ENCODE measurements at places on chromosomes 1 and 21.

GRCh38 chr1:202376247-202376646, 27.7 kb downstream of the PPP1R12B start:
- no peak for DNase-seq

DNA sequence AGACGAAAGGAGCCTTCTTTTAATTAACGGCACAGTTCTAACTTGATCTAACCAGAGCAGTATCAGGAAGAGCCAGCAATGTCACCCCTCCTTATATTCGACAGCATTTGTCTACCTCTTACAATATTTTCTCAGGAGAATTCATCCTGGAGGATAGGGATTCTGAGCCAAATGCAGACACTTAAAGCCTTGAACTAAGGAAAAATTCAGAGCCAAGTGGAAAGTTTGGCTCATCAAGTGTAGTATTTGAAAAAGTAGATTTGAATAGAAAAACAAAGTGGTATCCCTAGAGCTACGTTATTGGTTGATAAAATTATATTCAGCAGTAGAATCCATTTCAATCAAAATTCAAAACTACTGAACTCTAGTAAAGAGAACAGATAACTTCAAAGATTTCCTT, 732.0 kb upstream of the ADGRL2 start:
- DNase-seq: no peak

GRCh38 chr1:41281334-41281733, 39.2 kb upstream of the SCMH1 start:
- no peak for DNase-seq

GRCh38 chr21:43740497-43741156, 21.7 kb downstream of the PDXK start:
- DNase-seq: no peak

GRCh38 chr1:24483441-24483840, 19.2 kb upstream of the RCAN3 start:
- DNase-seq: no peak

DNA sequence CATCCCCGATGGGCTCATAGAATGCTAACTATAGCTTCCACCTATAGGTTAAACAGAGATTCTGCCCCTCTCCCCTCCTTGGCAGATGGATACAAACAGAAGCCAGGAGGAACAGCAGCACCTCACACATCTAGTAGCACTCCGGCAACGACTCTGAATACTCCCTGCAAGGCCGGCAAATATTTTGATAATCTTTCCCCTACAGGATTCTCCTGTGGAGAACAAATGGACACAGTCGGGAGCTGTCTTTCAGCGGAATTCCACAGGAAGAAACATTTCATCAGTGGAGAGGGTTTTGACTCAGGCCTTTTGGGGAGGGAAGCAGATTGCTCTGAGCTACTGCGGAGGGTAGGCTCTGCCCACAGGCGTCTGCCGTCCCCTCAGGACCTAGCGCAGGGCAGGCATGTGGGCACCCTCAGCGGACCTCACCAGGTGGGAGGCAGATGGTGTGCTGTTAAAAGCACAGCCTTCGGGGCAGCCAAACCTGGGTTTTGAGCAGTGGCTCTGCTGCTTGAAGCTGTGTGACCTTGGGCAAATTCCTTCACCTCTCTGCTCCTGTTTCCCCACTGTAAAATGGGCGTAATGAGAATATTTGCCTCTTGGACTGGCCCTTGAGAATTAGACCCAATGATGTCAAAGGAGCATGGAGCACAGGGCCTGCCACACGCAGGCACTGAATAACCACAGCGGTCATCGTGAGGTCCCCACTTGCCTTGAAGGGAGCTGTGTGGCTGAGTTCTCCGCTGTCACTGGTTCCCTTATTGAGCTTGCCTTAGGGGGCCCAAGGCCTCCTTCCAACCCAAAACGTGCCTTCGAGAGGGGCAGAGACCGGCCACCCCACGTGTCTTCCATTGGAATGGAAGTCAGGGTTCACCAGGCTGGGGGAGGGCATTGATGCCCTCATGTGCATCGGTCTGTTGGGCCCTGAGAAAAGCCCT, 19.2 kb upstream of the BCAR3 start:
- DNase-seq: no peak

- no peak for DNase-seq
Observed at GRCh38 chr21:31529406-31529805, 130.1 kb upstream of the SOD1 start.

GRCh38 chr1:202241376-202242079, 47.9 kb downstream of the LGR6 start:
- DNase-seq: no peak

DNA sequence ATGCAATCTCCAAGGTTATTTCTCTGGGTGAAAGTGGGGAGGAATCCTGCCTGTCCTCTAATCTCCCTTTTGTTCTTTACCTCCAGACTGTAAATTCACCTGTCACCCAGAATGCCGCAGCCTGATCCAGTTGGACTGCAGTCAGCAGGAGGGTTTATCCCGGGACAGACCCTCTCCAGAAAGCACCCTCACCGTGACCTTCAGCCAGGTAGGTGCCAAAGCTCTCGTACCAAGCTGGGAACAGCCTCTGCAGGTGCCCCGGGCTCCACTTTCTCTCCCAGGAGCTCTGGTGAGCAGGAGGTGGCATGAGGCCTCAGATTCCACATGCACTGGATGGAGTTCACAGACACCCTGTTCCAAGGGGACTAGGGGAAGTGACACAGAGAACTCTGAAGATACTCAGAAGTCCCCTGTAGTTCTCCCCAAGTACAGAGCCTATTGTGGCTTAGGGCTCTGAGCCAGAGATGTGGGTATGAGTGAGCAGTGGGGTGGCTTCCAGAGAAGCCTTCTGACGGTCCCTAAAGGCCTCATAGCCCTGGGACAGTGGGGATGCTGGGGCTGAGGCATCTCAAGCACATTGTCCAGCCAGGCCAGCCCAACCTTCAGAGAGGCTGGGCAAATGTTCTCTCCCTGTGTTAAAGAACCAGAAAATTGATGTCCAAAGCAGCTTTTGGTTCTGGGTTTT, 30.9 kb downstream of the RASSF5 start:
- DNase-seq: no peak

DNA sequence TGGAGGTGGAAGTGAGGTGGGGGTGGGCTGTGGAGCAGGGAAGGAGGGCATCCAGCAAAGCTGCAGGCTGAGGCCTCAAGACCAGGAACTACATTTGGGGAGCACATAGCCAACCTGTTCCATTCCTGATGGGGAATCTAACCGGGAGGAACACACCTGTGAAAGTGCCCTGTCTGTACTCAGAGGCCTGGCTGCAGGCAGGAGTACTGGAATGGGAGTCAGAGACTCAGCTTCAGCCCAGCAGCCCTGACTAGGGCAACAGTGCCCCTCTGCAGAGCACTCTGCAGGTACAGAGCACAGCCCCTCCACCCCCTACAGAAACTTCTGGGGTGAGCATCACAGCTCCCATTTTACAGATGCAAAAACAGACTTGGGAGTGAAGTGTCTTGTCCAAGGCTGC, 126.4 kb downstream of the DMRTB1 start:
- no peak for DNase-seq

DNA sequence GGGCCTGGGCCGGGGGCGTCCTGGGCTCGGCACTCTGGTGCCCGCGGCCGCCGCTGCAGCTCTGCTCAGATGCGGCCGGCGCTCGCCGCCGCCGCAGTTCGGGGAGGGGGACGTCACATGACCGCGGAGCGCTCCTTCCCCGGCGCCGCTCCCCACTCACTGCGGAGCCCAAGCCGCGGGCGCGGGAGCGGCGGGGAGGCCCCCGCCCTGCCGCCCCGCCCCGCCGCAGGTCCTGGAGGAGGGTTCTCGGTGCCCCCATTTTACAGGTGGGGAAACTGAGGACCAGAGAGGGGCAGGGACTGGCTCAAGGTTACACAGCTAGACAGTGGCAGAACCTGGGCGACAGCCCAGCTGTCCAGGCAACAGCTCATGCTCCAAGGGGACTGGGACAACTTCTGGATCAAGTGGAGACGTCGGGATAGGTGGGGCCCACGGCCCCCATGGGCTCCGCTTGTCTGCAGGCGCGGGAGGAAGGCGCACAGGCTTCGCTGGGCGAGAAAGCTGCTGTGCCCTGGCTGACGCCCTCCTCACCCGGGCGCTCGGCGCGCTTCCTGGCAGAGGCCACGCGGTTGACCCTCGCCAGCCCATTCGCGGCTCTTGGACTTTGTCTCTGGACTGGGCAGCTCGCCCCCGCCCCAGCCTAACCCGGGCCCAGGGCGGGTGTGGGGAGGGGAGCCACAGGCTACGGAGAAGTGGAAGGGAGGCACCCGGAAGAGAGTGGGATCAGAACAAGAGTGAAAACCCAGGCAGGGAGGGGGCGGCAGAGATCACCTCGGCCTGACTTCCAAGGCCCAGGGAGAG, at the start of gene RAP1GAP:
Gene RAP1GAP (minus strand): TSS at position 100 of the 801 bp plus-strand sequence. CDS start 49,325 bp downstream, outside the sequence.
- no peak for DNase-seq

DNA sequence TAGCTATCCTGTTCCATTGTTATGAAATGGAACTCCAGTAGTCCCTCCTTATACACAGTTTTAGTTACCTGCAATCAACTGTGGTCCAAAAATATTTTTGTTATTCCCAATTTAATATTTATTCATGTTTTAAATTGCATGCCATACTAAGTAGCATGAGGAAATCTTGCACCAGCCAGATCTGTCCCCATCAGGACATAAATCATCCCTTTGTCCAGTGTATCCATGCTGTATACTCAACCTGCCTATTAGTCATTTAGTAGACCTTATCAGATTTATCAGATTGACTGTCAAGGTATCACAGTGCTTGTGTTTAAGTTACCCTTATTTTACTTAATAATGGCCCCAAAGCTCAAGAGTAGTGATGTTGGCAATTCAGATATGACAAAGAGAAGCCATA, 207.9 kb upstream of the DMRTA2 start:
- no peak for DNase-seq

DNA sequence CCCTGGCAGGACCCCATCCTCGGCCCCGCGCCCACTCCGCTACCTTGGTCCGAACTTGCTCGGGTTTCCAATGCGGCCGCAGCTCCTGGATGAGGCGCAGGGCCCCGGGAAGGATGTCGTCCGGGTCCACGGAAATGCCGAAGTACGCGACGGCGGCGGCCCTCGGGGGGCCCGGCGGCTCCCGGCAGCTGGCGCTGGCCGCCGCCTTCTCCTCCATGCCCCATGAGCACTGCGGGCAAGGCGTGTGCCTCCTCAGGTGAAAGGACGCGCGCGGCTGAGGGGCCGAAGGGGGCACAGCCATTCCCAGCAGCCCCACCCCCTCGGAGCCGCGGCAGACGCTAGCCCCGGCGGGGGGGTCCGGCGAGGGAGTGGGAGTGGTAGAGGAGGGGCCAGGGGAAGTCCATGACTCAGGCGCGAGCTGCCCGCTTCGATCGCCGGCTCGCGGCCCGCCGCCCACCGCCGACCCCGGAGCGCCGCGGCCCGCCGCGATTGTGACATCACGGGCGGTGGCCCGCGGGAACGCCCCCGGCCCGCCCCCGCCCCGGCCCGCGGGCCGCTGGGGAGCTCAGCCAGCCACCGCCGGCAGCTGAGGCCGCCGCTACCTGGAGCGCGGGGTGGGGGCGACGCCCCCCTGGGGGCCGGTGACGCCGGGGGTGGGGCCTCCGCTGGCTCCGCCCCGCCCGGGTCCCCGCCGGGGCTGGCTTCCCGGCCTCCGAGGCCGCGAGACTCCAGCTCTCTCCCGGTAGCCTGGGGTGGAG, at the start of gene ETNK2:
Gene ETNK2 (minus strand): TSS at position 493 of the 758 bp plus-strand sequence. CDS start 192 bp downstream, at position 301.
- DNase-seq: no peak
